ENCODE measurements at places on chromosomes 12 and 14. TPM values are rescaled to one million over a fixed set of nuclear protein-coding genes. Genes with fewer than 3 reads are reported as not detected.
A peak's percentile ranks its signal among the peaks of the same experiment; 100 is the strongest.

- H3K4me3 ChIP-seq: peak overlapping the region; percentile 82
- no peaks in the 10 kb centered on the region for H3K36me3 ChIP-seq
- peak overlapping the region; percentile 31 for H3K27ac ChIP-seq
- DNase-seq: peak; percentile 93
Measured at GRCh38 chr14:79278798-79279644, 932.3 kb downstream of the DIO2 start.

DNA sequence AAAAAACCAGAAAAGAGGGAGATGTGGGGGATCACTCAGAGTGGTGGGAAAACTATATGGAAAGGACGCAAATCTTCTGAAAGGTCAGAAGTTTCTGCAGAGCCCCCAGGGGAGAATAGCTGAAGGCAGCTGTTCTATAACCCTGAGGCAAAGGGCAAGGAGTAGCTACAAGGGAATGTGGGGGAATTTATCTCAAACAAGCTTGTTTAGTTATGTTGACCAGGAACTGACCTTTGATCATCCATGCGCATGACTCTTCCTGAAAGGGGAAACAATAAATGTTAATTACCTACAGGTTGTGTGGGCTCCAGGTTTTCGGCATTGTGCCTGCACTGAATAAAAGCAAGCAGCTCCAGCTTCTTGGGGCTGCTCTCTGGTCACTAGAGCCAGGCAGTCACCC, 968.5 kb downstream of the AACS start:
- H3K36me3 ChIP-seq: no peaks in the 10 kb centered on the region
- H3K4me3 ChIP-seq: no peak overlapping the region
- no peak for DNase-seq
- H3K27me3 ChIP-seq: peaks cover 5% of the 10 kb centered on the region
- no peaks in the 10 kb centered on the region for H3K4me1 ChIP-seq

DNA sequence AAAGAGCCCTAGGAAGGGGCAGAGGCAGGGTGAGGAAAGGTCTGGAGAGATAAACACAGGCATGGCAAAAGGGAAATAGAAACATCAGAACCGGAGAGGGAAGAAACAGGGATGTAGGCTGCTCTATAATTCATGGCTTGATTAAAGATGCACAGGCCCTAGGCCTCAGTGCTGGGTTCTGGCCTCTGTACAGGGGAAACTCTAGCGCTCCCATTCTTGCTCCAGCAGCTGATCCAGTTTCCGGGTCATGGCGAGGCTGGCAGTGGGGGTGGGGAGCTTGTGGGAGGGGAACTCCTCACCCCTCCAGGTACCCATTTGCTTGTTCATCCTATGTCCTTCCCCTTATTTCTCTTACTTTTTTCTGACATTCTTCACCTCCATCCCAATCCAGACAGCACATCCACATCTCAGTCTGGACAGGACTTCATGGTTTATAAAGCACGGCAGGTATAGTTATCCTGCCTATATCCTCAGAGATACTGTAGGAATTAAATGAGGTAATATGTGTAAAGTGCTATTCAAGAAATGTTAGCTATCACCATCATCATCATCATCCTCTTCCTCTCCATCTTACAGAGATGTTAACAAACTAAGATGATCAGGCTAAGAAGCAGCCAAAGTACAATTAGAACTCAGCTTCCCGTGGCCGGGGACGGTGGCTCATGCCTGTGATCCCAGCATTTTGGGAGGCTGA, 8.0 kb upstream of the GPR84 start:
- H3K36me3 ChIP-seq: no peaks in the 10 kb centered on the region
- no peak for DNase-seq
- no peaks in the 10 kb centered on the region for H3K27me3 ChIP-seq
- no peak overlapping the region for H3K4me3 ChIP-seq
- H3K4me1 ChIP-seq: peaks cover 28% of the 10 kb centered on the region

DNA sequence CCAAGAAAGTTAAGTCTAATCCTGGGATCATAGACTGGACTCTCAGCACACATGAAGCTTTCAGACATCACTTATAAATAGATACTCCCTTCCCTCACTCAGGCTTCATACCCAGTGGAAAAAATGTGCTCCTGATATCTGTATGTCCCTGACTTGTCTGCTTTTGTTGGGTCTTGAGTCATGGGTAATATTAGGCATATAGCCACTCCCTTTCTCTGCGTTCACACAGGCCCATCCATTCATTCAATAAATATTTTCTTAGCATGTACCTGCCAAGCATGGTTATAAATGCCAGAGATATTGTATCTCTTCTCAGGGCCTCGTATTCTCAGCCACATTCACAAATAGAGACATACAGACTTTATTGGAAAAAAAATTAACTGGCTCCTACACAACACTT, 43.5 kb downstream of the COX16 start:
- H3K36me3 ChIP-seq: no peaks in the 10 kb centered on the region
- no peak overlapping the region for H3K4me3 ChIP-seq
- H3K27me3 ChIP-seq: peaks cover 17% of the 10 kb centered on the region
- DNase-seq: peak; percentile 19
- H3K4me1 ChIP-seq: no peaks in the 10 kb centered on the region
- H3K27ac ChIP-seq: no peak overlapping the region

- 0 out of 2 replicates have a peak, but pooled peaks cover 7% of the 10 kb centered on the region for H3K27me3 ChIP-seq
- DNase-seq: no peak
- no peak overlapping the region for H3K27ac ChIP-seq
Measured at GRCh38 chr12:29543036-29543435, 45.5 kb upstream of the OVCH1 start.

- no peaks in the 10 kb centered on the region for H3K4me1 ChIP-seq
- no peaks in the 10 kb centered on the region for H3K36me3 ChIP-seq
Measured at GRCh38 chr14:97747316-97747715, 950.1 kb downstream of the VRK1 start.

GRCh38 chr12:101761350-101761749, 22.1 kb upstream of the SYCP3 start:
- peaks cover 9% of the 10 kb centered on the region for H3K4me1 ChIP-seq
- H3K36me3 ChIP-seq: no peaks in the 10 kb centered on the region
- no peak for DNase-seq
- H3K4me3 ChIP-seq: no peak overlapping the region

- H3K4me3 ChIP-seq: no peak overlapping the region
- no peak overlapping the region for H3K27ac ChIP-seq
- no peaks in the 10 kb centered on the region for H3K4me1 ChIP-seq
Measured at GRCh38 chr14:105100910-105101309, 35.7 kb upstream of the GPR132 start.

DNA sequence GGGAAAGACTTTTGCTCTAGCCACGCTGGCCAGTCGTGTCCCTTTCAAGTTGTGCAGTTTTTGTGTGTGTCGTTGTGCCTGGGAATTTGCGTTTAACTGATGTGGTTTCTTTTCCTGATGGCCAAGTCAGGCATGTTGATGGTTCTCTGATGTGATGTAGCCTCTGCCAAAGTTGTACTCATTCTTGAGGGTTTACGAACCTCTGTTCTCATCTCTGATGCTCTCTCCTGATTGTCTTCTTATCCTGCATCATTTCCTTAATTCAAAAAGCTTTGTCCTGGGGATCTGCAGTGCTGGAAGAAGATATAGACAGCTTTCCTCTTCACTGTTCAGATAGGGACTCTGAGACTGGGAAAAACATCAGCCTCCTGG, 25.4 kb downstream of the CD9 start:
- peaks cover 64% of the 10 kb centered on the region for H3K4me1 ChIP-seq
- no peaks in the 10 kb centered on the region for H3K27me3 ChIP-seq
- H3K4me3 ChIP-seq: no peak overlapping the region
- DNase-seq: no peak

- H3K4me3 ChIP-seq: no peak overlapping the region
- no peaks in the 10 kb centered on the region for H3K27me3 ChIP-seq
- DNase-seq: no peak
Measured at GRCh38 chr12:52387859-52388258, 2.4 kb upstream of the KRT84 start.

- peak overlapping the region; percentile 72 for H3K27ac ChIP-seq
- no peaks in the 10 kb centered on the region for H3K36me3 ChIP-seq
- no peaks in the 10 kb centered on the region for H3K27me3 ChIP-seq
- peaks cover 50% of the 10 kb centered on the region for H3K4me1 ChIP-seq
- H3K4me3 ChIP-seq: peak overlapping the region; percentile 82
Measured at GRCh38 chr14:50530358-50530757, 2.0 kb downstream of the MAP4K5 start.

DNA sequence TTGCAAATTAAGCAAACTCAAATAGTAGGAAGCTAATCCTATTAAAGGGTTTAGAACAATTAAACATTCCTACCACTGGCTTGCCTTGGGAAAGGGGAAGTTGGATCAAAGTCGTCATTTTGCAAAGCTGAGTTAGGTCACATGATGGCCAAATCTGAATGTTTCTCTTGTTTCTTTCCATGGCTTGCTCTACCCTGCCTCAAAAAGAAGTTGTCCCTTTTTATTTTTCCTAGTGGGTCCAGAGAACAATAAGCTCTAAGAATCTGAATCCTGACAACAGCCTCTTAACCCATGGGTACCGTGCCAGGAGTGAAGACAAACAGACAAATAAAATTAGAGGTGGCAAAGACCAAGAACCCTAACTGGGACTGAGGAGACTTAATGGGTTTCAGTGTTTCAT, 26.2 kb upstream of the NPFF start:
- H3K4me3 ChIP-seq: no peak overlapping the region
- H3K27ac ChIP-seq: no peak overlapping the region
- DNase-seq: no peak

GRCh38 chr12:10131111-10131690, 1.2 kb upstream of the CLEC7A start:
- no peak overlapping the region for H3K4me3 ChIP-seq
- no peak for DNase-seq
- peaks cover 14% of the 10 kb centered on the region for H3K4me1 ChIP-seq

- H3K27me3 ChIP-seq: no peaks in the 10 kb centered on the region
- H3K27ac ChIP-seq: no peak overlapping the region
- H3K4me3 ChIP-seq: no peak overlapping the region
- no peaks in the 10 kb centered on the region for H3K4me1 ChIP-seq
- DNase-seq: no peak
Measured at GRCh38 chr12:92634730-92635129, 68.1 kb upstream of the PLEKHG7 start.

DNA sequence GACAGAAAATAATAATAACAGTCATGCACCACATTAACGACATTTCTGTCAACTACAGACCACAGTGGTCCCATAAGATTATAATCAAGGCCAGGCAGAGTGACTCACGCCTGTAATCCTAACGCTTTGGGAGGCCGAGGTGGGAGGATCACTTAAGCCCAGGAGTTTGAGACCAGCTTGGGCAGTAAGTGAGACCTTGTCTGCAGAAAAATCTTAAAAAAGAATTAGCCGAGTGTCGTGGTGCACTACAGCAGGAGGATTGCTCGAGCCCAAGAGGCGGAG, 8.6 kb downstream of the NAB2 start:
- peaks cover 19% of the 10 kb centered on the region for H3K4me1 ChIP-seq
- no peaks in the 10 kb centered on the region for H3K27me3 ChIP-seq
- no peaks in the 10 kb centered on the region for H3K36me3 ChIP-seq
- no peak for DNase-seq
- no peak overlapping the region for H3K27ac ChIP-seq

DNA sequence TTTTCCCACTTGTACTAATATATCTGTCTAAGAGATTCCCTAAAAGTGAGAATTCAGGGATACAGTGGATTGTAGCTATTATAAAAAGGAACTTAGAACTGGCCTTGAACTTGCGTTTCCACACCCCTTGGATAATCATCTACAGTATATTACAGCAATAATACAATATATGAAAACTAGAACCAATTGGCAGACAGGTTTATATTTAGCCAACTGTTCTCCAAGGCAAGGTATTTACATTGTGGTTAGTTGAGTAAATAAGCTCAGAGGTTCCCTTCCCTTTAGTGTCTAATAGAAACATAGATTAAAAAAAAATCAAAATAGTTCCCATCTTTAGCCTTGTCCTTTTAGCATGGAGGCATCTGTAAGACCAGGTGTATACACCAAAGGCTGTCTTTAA, 42.1 kb downstream of the LIMA1 start:
- peaks cover 43% of the 10 kb centered on the region for H3K4me1 ChIP-seq
- no peaks in the 10 kb centered on the region for H3K27me3 ChIP-seq
- peak; percentile 82 for DNase-seq
- peaks cover 5% of the 10 kb centered on the region for H3K36me3 ChIP-seq
- peak overlapping the region; percentile 40 for H3K4me3 ChIP-seq

DHH gene
- 0.23 TPM for total RNA-seq

PZP gene
- not detected for total RNA-seq

RNU6-8 gene
- total RNA-seq: not detected

GALNT6 gene
- 93.4 TPM for total RNA-seq

NOC4L gene
- total RNA-seq: 48.3 TPM

TAMALIN gene
- total RNA-seq: 0.29 TPM

TESPA1 gene
- total RNA-seq: not detected
